ENCODE measurements at places on chromosomes 7 and 10.

GRCh38 chr7:34322841-34323240 lies 335.2 kb upstream of the NPSR1 start:
- DNase-seq = no peak

DNA sequence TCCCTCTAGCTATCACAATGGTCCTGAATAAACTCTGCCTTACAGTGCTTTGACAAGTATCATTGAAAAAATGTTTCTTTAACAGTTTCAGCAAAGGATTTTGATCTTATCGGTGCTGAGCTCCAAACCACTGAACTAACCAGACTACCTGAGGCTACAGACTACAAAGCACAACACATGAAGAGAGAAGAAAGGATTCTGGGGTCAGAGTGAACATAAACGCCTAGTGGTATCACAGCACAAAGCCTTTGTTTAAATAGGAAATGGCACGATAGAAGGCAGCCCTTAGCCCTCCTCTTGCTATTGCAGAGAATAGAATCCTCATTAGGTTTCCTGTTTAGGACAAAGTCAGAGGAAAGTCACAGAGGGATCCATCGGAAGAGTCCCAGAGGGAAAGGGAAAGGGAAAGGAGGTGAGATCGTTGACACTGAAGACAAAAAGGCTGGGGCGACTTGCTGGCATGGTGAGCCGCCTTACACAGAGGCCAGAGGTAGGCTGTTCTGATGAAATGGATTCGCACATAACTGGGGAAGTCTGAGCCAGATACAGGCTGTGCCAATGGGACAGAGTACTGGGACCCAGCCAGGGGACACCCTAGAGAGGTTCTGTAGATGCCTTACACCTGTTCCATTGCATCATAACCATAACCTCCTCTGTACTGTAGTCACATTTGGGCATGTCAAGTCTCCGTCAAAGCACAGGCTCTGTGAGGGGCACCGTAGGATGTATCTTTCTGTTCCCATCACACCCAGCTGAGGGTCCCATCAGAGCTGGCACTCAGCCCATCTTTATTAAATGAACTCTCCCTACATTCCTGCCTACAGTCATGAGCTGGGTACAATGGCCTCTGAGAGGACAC lies 71.5 kb downstream of the XPNPEP1 start:
- DNase-seq = no peak

DNA sequence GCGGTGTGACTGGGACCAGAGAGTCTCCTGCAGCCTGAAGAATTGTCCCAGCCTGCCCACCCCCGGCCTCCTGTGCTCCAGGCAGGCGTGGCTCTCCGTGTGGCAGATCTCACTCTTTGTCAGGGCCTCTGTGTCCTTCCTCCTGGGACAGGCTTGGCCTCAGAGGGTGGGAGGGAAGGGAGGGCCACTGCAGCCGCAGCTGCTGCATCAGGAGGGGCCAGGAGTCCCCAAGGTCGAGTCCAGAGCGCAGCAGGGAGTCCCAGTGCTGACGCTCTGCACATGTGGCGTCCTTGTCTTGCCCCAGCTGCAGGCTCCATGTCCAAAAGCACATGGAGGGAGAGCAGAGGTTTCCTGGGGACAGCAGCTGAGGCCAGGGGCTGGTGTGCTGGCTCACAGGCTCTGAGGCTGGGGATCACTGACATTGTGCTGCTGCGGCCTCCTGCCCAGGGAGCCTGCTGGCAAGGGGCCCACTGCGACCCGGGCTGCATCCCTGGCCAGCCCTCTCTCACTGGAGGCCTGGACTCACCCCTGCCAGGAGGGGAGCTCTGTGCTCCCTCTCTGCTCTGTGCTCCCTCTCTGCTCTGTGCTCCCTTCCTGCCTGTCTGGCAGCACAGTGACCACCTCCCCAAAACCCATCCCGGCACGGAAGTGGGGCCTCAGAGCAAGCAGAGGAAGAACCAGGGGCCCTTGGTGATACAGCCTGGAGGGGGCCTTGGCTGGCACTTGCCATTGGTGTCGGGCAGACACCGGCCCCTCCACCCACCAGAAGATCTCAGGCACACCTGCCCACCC lies 114.6 kb upstream of the RET start:
- peak; percentile 36 for DNase-seq

- DNase-seq = no peak
Measured at GRCh38 chr7:84477786-84478478, 283.3 kb upstream of the SEMA3A start.

- no peak for DNase-seq
Measured at GRCh38 chr7:37944737-37945054, 24.3 kb downstream of the EPDR1 start.

- no peak for DNase-seq
Measured at GRCh38 chr10:93026072-93026471, 34.5 kb upstream of the CYP26C1 start.
